ENCODE measurements at places on chromosomes 12 and 14. TPM values are rescaled to one million over a fixed set of nuclear protein-coding genes. Genes with fewer than 3 reads are reported as not detected.

GRCh38 chr12:56079723-56080555 lies at the start of gene ERBB3:
Gene ERBB3 (plus strand): TSS chr12:56080165. CDS start chr12:56080301, 136 bp downstream.
- DNase-seq, result peak; percentile 60

OR10G2 gene
- not detected for total RNA-seq

- DNase-seq, result no peak
Observed at GRCh38 chr12:84222841-84223240, 689.8 kb downstream of the SLC6A15 start.

GRCh38 chr14:22391908-22392565 lies 197.0 kb downstream of the DAD1 start:
- no peak for DNase-seq

DNA sequence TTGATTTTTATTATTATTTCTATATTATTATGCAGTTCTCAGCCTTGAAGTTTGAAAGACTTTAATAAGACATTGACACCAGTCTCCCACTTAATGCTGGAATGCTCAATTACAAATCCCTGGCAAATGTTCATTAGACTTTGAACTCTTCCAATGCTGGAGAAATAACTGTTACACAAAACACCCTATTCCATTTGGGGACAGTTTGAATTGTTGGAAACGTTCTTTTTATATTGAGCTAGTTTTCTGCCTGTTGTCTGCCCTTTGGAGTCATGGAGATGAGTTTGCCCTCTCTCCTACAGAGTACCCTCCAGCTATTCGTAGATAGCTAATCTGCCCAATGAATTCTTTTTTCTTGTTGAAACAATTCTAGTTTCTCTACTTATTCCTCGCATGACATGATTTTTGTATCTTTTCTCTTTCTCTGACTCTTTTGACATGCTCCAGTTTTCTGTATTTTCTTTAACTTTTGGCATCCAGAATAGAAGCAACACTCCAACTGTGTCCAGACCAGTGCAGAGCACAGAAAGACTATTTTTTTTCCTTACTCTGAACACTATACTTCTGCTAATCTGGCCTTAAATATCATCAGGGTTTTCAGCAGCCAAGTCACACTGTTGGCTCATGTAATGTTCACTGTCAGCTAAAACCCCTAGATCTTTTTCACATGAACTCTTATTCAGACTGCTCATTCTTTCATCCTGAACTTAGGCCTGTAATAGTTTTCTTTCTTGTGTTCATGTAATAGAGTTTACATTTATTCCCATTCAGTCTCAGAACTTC lies 379.3 kb downstream of the RAD51B start:
- no peak for DNase-seq

- DNase-seq, result no peak
Observed at GRCh38 chr12:91072931-91073330, 15.1 kb upstream of the KERA start.

- DNase-seq, result peak; percentile 53
Observed at GRCh38 chr14:71142375-71143038, 235.2 kb downstream of the PCNX1 start.

DNA sequence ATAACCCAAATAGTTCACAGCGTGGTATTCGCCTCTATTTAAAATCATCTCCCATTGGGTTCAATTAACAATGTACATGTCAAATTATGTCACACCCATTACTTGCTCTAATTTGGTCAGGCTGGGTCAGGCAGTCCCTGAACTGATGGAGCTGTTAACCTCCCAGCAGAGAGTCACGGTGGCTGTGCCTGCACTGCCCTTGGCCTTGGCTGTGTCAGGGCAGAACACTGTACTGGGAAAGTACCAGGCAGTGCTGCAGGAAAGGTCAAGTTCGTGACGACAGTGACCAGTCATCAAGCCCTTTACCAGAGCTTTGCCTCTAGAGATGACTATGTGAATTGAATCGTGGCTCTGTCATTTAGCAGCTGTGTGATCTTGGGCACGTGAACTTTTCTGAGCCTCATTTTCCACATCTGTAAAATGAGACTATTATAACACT lies 100.0 kb downstream of the ARF6 start:
- DNase-seq, result no peak
